ENCODE measurements at places on chromosomes 3 and 15.

DNA sequence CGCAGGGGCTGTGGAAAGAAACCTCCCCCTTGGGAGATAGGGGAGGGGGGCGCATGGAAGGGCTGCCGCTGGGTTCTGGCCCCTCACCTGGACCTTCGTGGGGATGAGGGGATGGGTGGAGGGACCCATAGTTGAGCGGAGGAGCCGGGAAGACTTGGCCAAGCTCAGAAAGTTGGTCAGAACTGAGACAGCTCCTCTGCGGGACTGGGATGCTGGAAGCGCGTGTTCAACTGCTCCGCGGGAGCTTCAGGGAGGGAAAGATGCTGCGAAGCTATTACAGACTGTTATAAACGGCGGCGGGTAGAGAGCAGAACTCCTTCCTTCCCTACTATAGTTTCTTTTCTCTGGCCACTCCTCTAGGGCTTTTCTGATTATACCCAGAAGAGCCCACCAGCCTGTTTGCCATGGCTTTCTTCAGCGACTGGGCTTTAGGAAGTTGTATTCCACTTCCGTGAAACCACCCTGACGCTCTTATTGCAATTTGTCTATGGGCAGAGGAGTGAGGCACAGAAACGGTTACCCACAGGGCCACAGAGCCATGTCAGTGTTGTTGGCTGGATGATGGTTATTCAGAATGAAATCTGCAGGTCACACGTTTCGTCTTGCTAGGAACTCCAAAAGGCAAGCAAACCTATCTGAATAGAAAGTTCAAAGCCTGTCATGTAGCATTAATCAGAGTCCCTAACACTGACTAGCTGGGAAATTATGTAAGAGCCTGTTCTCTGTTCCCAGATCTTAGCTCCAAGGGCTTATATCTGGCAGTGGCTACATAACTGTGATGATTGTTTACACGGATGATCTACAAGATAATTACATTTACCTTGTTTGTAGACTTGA, 1.1 kb downstream of the SYNPR start:
- no peak for DNase-seq

- peak; percentile 5 for DNase-seq
These were observed 332.9 kb downstream of the ROBO2 start for GRCh38 chr3:77372634-77373346.

DNA sequence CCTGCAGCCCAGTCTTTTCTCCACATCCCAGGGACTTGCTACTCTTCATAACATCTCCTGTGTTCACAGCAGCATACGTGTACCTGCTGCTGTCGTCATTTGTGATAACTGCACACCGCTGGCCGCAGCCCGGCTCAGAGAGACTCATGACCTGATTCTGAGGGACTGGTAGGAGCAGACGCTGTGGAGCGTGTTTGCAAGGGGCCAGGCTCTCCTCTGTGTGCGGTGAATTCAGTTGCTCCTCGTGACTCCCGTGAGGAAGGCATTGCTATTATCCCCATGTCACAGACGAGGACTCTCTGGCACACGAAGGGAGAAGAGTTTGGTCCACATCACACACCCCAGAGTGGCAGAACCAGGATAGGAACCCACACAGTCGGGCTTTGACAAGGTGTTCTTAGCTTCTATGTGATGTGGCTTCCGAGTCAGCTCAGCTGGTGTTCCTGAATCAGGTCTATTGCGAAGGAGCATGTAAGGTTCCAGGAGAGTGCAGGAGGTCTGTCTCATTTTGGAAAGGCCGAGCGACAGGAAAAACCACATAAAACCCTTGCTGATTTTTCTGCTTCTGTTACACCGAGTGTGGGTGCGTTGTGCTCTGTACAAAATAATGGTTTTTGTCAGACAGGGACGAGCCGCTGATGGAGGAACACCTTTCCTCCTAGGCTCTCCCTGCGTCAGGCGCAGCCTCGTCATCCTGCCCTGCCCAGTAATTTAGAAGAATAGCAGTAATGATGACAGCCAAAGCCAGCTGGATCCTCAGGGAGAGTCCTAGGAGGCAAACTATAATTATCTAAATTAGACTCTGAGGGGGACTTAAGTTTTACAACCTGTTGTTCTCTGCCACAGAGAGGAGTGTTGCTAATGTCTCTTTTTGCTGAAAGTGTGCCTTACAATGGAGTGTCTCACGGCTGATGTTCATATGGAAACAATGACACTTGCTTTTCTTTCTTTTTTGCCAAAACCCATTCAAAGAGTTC, 157.5 kb upstream of the RGMA start:
- DNase-seq = no peak

DNA sequence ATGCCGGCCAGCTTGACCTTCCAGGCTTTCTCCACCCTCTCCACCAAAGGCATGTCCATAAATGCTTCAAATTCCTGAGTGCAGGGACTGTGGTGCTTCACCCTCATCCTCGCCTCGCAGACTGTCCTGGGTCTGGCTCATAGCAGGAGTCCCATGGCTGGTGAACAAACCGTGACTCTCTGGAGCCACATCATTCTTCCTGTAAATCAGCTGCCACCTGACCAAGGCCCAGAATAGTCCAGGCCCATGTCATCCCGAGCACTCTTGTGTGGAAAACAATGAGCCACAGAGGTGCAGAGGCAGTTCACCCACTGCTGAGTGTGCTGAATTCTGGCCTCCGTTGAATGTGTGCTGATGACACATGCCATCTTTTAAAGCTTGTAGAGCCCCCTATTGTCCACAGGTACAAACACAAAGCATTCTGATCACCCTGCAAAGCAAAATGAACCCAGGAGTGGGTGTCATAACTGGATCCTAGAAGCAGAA, 68.6 kb downstream of the ABHD5 start:
- DNase-seq = no peak

DNA sequence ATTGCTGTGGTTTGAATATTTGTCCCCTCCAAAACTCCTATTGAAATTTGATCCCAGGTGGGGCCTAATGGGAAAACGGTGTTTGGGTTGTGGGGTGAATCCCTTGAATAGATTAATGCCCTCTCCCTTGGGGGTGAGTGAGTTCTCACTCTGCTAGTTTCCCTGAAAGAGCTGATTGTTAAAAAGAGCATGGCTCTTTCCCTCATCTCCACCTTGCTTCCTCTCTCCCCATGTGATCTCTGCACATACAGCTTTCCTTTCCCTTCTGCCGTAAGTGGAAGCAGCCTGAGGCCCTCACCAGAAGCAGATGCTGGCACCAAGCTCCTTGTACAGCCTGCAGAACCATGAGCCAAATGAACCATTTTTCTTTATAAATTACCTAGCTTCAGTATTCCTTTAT, 394.9 kb upstream of the WNT5A start:
- DNase-seq = no peak

DNA sequence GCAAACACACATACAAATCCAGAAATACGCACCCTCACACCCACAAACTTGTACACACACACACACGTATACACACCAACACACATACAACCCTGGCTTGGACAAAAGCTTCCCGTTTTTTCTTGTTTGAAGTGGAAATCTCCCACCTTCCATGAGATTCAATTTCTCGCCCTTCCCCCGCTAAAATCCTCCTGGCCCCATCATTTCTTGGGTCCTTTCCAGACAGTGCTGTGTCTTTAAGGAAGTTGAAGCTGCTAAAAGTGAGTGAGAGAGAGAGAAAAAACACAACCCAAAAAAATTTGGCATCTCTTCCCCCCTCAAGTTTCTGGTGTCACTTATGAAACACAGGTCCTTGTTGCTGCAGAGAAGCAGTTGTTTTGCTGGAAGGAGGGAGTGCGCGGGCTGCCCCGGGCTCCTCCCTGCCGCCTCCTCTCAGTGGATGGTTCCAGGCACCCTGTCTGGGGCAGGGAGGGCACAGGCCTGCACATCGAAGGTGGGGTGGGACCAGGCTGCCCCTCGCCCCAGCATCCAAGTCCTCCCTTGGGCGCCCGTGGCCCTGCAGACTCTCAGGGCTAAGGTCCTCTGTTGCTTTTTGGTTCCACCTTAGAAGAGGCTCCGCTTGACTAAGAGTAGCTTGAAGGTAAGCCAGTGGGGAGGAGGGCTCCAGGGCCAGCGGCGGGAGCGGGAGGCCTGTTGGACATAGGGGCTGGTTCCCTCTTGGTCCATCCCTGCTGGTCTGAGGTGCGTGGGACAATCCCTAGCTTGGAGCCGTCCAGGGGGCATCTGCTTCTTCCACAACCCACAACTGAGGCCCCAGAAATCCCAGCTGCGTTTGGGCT, at the start of gene ISLR:
ISLR (plus strand) TSS at position 331 of the 839 bp plus-strand sequence. CDS start 1,149 bp downstream, outside the sequence.
- DNase-seq = peak; percentile 10

GRCh38 chr15:73001840-73002239, 50.4 kb upstream of the NEO1 start:
- no peak for DNase-seq

DNA sequence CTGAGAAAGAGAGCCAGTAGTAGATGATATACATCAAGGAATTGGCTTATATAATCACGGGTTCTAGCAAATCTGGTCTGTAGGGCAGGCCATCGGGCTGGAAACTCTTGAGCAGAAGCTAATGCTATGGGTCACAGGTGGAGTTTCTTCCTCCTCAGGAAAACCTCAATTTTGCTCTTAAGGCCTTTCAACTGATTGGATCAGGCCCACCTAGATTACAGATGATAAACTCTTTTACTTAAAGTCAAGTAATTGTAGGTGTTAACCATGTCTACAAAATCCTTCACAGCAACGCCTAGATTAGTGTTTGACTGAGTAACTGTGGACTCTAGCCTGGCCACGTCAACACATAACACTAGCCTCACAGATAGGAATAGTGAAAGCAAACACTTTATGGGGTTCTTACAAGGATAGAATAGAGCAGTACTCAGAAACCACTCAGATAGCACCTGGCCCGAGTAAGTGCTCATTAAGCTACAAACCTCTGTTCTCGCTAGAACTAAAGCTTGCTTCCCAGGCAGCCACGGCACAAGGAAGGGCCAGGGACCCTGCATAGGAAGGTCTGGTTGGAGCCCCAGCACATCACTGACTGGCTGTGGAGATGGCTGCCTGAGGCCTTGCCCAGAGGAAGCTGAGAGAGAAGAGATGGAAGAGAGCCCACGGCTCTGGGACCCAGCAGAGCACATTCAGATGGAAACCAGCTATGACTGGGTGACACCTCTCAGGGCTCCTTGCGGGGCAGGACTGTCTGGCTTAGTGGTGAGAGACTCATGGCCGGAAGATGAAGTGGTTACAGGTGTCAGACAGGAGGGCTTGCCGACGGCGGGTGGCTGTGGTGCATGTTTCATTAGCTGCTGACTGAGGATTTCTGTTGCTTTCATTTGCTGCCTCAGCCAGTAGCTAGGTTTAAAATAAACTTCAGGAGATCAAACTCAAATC, 202.5 kb upstream of the TLE3 start:
- DNase-seq = no peak

- DNase-seq = no peak
These were observed 95.6 kb downstream of the FBLN2 start for GRCh38 chr3:13644341-13645117.

- DNase-seq = no peak
These were observed 25.1 kb upstream of the LPP start for GRCh38 chr3:188128905-188129304.

GRCh38 chr15:40590667-40591050, 3.4 kb upstream of the KNL1 start:
- DNase-seq = no peak

DNA sequence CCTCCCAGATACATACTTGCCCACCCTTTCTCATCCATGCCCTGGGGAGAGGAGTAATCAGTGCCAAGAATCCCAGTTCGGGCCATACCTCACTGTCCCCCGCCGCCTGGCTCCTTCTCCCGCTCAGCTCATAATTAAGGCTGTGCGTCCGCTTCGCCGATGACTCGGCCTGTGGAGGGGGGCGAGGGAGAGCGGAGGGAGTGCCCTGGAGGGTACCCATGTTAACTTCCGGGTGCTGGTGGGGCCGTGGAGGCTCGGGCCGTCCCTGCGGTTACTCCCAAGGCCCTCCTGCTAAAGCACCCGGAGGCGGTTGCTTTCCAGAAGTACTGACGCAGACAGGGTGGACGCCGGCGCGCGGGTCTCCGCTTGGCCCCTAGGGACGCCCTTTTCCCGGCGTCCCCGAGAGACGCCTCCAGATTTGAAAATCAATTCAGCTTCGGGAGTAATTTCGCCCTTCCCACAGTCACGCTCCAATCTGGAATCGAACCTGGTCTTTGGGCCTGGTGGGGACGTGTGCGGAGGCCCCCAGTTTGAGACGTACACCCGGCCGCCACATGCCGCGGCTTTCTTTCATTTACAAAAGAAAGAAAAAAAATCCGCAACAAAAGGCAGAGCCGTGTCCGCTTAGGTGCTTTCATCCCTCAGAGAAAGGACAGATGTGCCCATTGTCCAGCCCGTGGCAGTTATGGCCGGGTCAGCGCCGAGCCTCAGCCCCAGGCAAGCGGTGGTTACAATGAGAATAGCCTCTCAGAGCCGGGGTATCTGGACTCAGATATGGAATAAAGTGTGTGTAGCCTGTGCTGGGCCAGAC, 1.0 kb upstream of the ONECUT1 start:
- DNase-seq = no peak

GRCh38 chr3:98691897-98692296, 71.2 kb upstream of the ST3GAL6 start:
- no peak for DNase-seq

DNA sequence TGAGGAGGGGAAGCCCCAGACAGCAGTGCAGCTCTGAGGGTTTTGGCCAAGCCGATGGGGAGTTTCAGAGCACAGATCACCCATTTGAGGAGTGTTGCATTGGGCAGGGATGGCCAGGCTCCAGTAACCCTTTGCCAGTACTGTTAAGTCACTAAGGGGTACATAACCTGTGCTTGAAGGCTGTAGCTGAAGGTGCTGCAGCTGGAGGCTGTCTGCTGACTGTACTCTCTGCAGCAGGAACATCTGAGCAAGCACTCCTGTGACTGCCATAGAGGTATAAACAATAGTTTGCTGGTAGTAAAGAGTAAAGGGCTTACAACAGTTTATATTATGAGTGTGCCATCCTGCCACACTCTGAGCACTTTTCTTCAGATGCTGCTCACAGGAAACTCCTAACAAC, 297.8 kb downstream of the EPHA3 start:
- DNase-seq = peak; percentile 9

- no peak for DNase-seq
These were observed 32.9 kb downstream of the RNF111 start for GRCh38 chr15:59020322-59020721.

DNA sequence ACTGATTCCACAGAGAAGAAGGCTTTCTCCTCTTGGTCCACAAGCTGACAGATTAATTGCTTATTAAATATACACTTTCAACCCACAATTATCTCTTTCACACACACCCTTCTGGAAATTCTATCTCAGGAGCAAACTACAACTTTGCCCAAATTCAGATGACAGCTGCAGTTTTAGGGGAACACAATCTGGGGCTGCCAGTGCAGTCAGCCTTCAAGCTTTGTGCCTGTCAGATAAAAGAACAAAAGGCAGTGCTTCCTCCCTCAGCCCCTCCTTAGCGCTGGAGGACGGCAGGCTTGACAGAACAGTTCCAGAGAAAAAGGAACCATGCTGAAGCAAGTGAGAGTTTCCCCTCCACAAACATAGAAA, 99.6 kb downstream of the TMCC1 start:
- peak; percentile 29 for DNase-seq

- no peak for DNase-seq
These were observed 439.4 kb downstream of the C3orf38 start for GRCh38 chr3:88589138-88589537.

- DNase-seq = no peak
These were observed 53.8 kb upstream of the SEC22A start for GRCh38 chr3:123147754-123148535.
